Aorta (tissue), 5 donors: ENCODE measurements at places on chromosomes 11 and 22. TPM values are rescaled to one million over a fixed set of nuclear protein-coding genes. Genes with fewer than 3 reads are reported as not detected.

The ENTHD1 gene
- not detected for total RNA-seq

The C22orf42 gene
- not detected for total RNA-seq

- no peaks in the 10 kb centered on the region for H3K4me1 ChIP-seq
- H3K4me3 ChIP-seq = no peak overlapping the region
- H3K27me3 ChIP-seq = no peaks in the 10 kb centered on the region
Measured at GRCh38 chr22:29385748-29386147, 2.6 kb downstream of the AP1B1 start.

- no peak overlapping the region for H3K4me3 ChIP-seq
- H3K36me3 ChIP-seq = no peaks in the 10 kb centered on the region
- no peak for DNase-seq
- no peaks in the 10 kb centered on the region for H3K27me3 ChIP-seq
- peaks cover 9% of the 10 kb centered on the region for H3K4me1 ChIP-seq
Measured at GRCh38 chr11:103730131-103730940, 306.1 kb upstream of the DDI1 start.

- H3K36me3 ChIP-seq = no peaks in the 10 kb centered on the region
- no peaks in the 10 kb centered on the region for H3K4me1 ChIP-seq
- no peak for DNase-seq
- H3K27me3 ChIP-seq = no peaks in the 10 kb centered on the region
- H3K4me3 ChIP-seq = no peak overlapping the region
- no peak overlapping the region for H3K27ac ChIP-seq
Measured at GRCh38 chr11:69360606-69361005, 66.7 kb downstream of the MYEOV start.

GRCh38 chr11:110065189-110065588 is 28.0 kb upstream of the ZC3H12C start:
- no peak overlapping the region for H3K4me3 ChIP-seq
- no peaks in the 10 kb centered on the region for H3K27me3 ChIP-seq
- no peak overlapping the region for H3K27ac ChIP-seq
- no peaks in the 10 kb centered on the region for H3K36me3 ChIP-seq

DNA sequence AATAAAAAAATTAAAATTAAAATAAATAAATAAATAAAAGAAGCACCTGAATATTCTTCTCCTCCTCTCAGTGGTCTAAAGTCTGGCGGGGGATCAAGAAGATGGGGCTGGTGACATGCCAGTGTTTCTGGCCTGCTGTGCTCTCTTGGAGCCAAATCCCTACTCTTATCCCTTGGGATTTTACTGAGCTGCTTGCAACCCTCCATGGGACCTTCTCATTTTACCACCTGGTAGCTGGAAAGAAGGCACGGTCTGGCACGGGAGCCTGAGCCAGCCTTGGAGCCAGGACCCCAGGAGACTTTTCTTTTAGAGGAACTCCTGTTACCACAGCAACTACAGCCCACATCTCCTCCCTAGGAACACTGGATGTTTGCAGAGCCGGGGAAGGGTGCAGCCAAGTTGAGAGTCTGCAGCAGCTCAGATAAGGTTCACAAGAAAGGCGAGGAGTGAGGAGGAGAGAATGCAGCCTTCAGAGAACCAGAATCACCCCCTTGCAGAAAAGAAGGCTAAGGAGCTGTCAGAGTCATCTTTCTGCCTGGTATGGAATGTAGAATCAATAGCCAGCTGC is 21.4 kb downstream of the CD6 start:
- no peaks in the 10 kb centered on the region for H3K4me1 ChIP-seq
- peak; percentile 38 for DNase-seq
- no peak overlapping the region for H3K4me3 ChIP-seq
- H3K36me3 ChIP-seq = no peaks in the 10 kb centered on the region
- H3K27me3 ChIP-seq = no peaks in the 10 kb centered on the region

GRCh38 chr11:118406599-118407166 is 5.3 kb downstream of the ATP5MG start:
- no peak for DNase-seq
- no peak overlapping the region for H3K27ac ChIP-seq
- H3K27me3 ChIP-seq = no peaks in the 10 kb centered on the region
- no peaks in the 10 kb centered on the region for H3K36me3 ChIP-seq

GRCh38 chr11:2924821-2925675 is 4.2 kb downstream of the PHLDA2 start:
- H3K27ac ChIP-seq = no peak overlapping the region
- no peaks in the 10 kb centered on the region for H3K27me3 ChIP-seq
- H3K4me3 ChIP-seq = no peak overlapping the region
- H3K36me3 ChIP-seq = no peaks in the 10 kb centered on the region

DNA sequence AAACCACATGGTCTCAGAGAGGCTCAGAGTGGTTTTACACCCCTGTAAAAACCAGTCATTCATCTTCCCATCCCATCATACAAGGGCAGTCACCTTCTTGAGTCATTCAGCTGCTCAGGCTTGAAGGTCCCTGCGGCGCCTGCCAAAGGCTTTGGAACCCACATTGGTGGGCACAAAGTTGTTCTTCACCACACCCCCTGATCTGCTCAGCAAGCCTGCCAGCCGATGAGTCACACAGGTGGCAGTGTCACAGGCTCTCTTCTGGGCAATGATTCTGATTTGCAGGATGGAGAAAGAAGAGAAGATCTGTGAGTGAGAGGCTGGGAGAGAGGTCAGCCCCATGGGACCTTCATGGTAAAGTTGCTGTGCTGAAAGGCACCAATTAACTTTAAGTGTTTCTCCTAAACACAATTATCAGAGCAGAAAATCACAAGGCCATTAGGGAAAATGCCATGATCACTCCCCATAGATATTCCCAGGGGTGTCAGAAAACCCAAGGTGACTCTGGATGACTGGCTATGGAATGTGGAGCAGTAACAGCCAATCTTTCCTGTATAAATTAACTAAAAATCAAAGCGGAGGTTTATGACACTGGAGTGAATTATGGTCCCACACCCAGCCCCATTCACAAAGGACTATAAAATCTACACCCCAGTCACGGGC is 4.4 kb downstream of the CALCA start:
- no peak overlapping the region for H3K4me3 ChIP-seq
- no peaks in the 10 kb centered on the region for H3K4me1 ChIP-seq
- no peaks in the 10 kb centered on the region for H3K27me3 ChIP-seq

- no peak overlapping the region for H3K27ac ChIP-seq
- DNase-seq = no peak
- H3K4me1 ChIP-seq = no peaks in the 10 kb centered on the region
- no peaks in the 10 kb centered on the region for H3K27me3 ChIP-seq
Measured at GRCh38 chr22:27647540-27647939, 154.0 kb downstream of the MN1 start.
